ENCODE measurements at places on chromosomes 4 and X.

GRCh38 chrX:148940411-148940996 is 440.1 kb downstream of the AFF2 start:
- DNase-seq, result peak; percentile 31

- peak; percentile 77 for DNase-seq
These were observed 467.0 kb upstream of the CTSO start for GRCh38 chr4:156420623-156421022.

DNA sequence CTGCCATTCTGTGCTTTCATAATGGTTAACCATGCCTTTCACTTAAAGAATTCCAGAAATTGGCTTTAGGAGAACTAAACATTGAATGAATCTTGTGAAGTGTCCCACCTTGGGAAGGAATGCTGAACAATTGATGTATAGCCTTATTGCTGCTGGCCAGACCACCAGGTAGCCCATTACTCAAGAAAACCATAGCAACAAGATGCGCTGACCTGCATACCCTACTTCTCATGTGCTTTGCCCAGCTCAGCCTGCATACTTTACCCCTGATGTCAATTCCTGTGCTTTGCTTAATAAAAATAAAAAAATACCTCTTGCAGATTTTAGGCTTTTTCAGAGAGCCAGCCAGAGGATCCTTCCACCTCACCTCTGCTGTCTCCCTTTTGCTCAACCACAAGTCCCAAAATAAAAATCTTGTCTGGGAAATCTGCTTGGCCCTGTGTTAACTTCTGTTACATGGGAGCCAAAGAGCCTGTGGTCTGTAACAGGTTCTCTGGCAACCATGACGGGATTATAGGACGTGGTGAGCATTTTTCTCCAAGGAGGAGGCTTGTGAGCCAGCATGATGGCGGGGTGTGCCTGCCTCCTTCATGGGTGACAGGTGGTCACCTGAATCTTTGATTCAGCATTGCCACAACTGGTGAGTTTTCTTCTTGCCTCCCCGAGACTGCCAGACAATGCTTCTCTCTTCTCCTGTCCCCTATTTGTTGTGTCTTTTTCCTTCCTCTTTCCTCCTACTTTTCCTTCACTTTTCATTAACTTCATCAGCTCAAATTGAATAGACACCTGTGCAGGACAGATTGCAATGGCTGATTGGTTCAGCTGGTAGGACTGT is 106.8 kb downstream of the ARSJ start:
- DNase-seq, result peak; percentile 18

DNA sequence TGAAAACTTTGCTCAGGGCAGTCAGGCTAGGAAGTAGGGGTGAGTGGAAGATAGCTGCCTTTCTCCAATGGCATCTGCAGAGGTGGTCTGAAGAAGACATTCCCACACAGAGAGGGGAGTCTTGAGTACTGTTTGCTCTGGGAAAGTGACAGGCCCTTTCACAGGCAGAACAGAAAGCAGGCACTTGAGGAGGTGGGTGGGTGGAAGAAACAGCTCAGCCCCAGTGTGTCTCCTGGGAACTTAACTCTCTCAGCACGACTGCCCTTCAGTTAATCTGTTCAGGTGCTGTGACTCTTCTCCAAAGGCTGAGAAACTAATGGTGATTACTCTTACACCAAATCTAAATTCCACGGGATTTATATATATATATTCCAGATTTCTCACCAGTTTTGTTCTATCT is 28.3 kb downstream of the ENOPH1 start:
- DNase-seq, result no peak

GRCh38 chr4:173899813-173900212 is 369.8 kb upstream of the HAND2 start:
- no peak for DNase-seq

DNA sequence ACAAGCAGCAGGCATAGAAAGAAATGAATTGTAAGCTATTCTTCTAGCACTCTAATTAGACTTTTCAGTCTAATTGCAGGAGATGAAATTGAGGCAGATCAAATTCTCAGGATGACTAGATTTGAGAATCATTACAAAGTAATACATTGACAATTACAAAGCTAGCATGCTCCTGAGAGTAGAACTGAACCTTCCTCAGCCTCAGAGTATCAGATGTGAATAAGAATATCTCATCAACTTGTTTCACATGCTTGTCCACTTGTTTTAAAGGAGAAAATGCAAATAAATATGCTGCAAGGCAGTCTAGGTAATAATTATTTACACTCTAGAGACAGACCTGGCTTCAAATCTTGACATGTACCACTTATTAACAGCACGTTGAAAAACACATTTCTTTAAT is 491.0 kb upstream of the MAGEB2 start:
- no peak for DNase-seq

DNA sequence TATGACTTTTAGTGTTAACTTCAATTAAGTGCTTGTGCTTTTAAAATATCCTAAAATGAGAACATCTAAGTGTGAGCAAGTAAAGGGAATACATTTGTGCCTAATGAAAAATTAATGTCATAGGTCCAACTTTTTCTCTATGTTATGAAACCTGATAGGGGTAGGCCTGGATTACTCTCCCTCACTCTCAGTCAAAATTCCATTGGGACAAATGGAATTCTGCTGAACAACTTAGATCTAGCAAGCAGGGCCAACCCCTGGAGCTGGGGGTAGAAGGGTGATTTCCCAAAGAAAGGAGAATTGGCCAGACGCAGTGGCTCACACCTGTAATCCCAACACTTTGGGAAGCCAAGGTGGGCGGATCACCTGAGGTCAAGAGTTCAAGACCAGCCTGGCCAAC is 67.4 kb downstream of the EDNRA start:
- peak; percentile 26 for DNase-seq

- DNase-seq, result no peak
These were observed 318.2 kb downstream of the PPP1R2C start for GRCh38 chrX:42459735-42460134.

DNA sequence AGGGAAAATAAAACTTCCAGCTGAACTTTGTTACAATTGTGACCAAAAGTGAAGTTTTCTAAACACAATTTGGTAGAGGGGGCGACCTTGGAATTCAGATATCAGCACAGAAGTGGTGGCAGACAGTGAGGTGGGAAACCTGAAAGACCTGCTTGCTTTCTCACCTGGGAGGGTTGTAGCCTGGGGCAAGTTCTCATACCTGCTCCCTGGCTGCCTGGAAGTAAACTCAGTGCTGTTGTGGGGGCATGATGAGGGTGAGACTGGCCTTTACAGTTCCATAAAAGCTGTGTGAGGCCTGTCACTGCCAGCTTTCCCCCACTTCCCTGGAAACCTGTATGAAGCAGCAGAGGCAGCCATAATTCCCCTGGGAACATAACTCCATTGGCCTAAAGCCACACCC is 1180.2 kb downstream of the FAM133A start:
- DNase-seq, result no peak

GRCh38 chrX:123854329-123854728 is 5.5 kb upstream of the XIAP start:
- peak; percentile 28 for DNase-seq

- DNase-seq, result no peak
These were observed 154.6 kb downstream of the ATOH1 start for GRCh38 chr4:93983140-93983539.

- no peak for DNase-seq
These were observed 148.7 kb upstream of the CHRDL1 start for GRCh38 chrX:110944311-110944750.

- no peak for DNase-seq
These were observed 22.9 kb downstream of the DOK7 start for GRCh38 chr4:3485886-3486540.

DNA sequence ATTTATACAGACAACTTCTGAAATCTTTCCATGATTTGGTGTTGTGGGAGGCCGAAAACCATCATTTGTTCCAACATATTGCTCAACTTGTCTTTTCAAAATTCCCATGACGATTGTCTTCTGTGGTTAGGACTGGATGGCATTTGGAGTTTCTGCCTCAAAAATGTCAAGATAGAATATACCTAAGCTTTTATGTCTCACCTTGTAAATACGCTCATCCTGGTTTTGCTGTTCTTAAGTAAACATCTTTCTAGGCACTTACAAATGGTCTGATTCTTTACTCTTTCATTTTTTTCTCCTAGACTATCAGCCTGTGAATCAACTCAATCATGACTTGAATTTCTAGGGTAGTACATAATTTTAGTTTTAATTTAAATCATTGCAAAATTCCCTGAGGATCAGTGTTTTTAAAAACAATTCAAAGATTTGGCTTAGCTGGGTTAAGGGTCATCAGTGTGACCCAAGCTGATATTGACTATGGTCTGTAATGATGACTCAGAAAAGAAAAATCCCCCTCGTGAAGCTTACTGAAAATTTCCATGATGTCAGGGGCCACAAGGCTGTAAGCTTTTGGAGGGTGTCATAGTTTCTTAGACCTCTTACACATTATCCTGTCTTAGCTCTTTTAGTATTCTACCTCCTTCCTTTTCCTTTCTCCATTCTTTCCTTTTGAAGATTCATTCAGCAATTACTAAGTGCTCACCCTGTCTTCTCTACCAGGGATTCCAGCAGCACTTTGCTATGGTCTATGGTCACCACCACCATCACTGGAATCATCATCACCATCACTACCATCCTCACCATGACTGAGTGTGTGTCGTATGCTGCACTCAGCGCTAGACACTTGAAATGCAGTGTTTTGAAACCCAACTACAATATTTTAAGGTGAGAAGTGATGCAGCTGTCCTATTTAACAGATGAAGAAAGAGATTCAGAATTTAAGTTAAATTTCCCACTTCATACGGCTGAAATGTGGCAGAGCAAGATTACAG is 124.4 kb downstream of the CPE start:
- DNase-seq, result peak; percentile 16

DNA sequence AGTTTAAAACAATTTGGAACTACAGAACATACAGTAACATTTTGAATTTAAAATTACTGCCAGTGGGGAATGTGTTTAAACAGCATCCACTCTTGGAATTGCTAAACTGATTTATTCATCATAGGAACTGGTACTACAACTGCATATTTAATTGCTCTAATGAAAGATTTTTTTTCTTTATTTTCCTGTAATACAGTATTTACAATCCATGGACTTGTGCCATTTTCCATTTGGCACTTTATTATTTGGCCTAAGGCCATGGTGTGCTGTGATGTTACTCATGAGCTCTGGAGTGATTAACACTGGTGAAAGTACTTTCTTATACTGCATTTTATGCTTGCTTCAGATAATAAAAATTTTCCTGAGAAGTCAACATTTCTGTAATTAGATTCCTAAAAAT is 69.7 kb upstream of the NUDT6 start:
- peak; percentile 32 for DNase-seq

DNA sequence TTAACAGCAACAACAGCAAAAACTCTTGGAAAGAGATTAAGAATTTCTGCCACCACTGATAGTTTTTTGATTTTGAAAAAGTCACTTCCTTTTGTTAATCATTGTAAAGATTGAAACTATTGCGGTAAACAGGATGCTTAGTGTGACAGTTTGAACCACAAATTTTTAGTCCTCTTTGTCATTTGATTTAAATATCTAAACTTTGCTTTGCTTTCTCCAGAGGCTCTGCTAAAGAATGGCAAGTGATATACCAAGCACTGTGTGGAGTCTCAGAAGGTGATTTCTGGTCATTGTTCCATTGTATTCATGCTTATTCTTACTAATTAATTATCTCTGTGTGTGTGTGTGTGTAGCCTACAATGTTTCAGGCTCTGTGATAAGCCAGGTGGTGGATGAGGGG is 155.6 kb downstream of the BMPR1B start:
- DNase-seq, result no peak

DNA sequence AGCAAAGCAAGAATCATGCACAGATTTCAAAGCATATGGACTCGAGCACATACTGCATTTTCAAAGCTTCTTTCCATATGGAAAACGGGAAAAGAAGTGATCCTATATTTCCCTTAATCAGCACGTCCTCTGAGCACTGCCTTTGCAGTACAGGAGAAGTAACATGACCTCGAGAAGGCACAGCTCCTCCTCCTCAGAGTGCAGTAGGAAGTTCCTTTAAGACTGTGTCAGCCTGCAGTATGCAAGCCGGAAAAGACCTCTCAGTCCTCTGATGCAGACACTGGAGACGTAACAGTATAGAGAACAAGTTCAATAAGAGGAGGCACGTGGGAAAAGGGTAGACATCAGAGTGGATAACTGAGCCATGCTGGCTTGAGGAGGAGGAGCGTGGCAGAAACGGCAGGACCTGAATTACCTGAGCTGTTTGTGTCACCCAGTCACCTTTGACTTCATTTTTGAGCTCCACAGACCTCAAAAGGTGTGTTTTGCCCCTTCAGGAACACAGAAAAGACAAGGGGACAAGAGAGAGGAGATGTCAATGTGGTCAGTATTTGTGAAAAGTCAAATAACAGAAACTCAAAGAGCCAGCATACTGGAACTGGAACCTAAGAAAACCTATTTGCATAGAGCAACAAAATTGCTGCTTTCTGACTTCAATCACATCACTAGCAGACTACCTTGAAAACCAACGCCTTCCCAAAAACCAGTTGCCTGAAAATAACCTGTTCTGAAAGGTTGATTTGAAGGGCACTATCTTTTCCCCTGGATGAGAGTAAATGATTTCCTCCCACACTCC is 20.8 kb downstream of the IRF2 start:
- peak; percentile 84 for DNase-seq

- no peak for DNase-seq
These were observed 83.6 kb downstream of the PPP1R2C start for GRCh38 chrX:42694260-42694815.

DNA sequence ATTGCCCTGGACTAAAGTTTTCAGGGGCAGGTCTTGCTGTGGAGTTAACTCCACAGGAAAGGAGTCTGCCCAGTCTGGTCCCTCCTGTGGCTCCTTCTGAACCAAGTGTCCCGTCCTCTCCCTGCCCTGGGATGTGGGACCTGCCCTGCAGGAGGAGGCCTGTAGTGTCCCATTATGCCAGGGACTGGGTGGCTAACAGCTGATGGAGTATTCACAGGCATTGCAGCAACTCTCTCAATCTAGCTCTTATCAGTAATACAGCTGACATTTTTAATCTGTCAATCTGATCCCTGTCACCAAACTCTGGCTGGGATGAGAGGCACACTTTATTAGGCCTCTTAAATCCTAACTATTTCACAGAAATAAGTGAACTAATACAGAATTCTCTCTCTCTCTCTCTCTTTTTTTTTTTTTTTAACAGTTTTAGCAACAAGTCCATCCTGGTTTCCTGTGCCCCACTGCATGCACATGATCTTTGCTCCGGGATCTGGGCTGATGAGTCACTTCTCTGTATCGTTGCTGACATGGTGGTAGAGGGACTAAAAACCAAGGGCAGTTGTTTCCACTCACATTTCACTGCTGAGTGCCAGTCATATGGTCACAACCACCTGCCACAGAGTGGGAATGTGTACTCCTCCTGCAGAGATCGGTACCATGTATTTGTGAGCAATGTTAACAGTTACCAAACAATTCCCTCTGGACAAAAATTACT is 39.1 kb downstream of the HAND2 start:
- peak; percentile 57 for DNase-seq

DNA sequence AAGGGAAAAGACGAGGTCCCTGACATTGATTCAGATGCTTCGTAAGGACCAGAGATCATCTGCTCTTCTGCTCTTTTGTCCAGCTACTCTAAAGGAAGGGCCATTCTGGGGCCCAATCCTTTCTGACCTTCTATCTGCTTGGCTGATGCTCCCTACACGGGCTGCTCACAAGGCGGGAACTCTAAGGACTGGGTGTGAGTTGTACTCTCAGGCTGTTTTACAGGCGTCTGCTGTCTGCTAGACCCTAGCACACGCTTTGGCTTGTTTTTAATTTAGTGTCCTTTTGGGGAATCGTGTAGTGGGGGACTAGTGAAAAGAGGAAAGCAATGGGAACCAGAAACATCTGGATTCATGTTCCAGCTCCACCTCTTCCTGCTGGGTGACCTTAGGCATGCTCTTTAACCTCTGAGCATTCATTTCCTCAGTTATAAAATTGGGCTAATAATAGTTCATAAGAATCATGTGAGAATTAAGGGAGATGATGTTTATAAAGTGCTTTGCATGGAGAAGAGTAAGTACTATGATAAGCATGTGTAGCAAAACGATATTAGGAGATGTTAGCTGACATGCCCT is 53.1 kb downstream of the CASP3 start:
- DNase-seq, result no peak

All from fibroblast of skin of abdomen (primary cell).